Upper lobe of left lung (tissue), 6 donors: ENCODE measurements at places on chromosomes 16 and 17. TPM values are rescaled to one million over a fixed set of nuclear protein-coding genes. Genes with fewer than 3 reads are reported as not detected.

The EFNB3 gene
- total RNA-seq: 0.22 TPM

The TMEM235 gene
- not detected for total RNA-seq

The MIEN1 gene
- total RNA-seq: 51.7 TPM

The PRDM7 gene
- not detected for total RNA-seq

GRCh38 chr16:72785886-72786285, 262.0 kb downstream of the ZFHX3 start:
- DNase-seq: no peak

- peak; percentile 88 for DNase-seq
These were observed 9.1 kb downstream of the SLC22A31 start for GRCh38 chr16:89191033-89191900.

- peak; percentile 47 for DNase-seq
These were observed 133.1 kb downstream of the ANKRD11 start for GRCh38 chr16:89357055-89357816.

DNA sequence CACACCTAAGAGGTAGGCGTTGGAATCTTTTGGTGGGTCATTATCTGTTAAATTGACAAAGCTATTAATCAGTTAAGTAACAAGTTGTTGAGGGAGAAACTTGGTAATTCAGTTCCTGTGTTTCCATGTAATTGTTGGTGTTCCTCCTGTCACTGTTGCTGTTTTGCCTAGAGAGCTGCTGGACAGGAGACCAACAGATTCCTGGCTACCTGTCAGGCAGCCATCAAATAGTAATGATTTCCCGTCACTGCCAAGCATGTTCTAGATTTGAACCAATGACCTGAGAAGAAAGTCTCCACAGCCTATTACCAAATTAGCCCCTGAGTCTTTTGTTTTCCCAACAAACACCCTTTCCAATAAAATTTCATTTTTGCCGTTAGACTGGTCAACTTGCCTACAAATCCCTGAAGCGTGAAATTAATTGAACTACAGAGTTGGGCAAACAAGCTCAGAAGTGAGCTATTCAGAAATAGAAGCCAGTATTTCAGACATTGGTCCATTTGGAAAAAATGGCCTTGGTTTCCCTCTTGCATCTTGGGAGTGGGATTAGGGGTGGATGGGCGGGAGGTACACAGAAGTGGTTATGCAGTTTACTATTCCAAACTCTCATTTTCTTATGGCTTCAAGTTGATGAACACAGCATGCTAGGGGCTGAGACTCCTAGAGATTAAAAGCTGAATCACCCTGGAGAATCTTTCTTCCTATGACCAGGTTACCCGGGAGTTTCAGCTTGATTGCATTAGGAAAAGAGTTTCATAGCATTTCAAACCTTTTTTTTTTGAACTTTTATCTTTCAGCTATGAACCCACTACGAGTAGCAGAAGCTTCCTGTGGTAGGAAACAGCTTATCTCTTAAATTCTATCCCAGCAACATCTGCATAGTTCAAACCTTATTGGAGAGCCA, 262.8 kb upstream of the MAF start:
- no peak for DNase-seq

DNA sequence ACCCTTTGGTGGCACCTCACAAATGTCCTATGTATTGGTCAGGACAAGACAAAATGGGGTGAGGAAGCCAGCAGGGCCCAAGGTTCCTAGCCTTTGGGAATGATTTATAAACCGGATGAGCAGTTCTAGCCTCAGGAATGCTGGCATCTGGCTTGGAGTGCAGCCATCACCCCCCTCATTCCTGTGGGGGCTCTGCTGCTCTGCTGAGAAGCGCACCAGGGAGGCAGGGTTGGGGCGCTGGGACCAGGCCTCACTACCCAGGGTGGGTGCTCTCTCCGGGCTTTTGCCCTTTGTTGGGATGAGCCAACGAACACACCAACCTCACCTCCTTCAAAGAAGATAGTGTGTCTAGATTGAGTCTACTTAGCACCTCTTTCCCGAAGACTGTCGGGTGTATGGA, 39.2 kb downstream of the TMEM11 start:
- DNase-seq: no peak

DNA sequence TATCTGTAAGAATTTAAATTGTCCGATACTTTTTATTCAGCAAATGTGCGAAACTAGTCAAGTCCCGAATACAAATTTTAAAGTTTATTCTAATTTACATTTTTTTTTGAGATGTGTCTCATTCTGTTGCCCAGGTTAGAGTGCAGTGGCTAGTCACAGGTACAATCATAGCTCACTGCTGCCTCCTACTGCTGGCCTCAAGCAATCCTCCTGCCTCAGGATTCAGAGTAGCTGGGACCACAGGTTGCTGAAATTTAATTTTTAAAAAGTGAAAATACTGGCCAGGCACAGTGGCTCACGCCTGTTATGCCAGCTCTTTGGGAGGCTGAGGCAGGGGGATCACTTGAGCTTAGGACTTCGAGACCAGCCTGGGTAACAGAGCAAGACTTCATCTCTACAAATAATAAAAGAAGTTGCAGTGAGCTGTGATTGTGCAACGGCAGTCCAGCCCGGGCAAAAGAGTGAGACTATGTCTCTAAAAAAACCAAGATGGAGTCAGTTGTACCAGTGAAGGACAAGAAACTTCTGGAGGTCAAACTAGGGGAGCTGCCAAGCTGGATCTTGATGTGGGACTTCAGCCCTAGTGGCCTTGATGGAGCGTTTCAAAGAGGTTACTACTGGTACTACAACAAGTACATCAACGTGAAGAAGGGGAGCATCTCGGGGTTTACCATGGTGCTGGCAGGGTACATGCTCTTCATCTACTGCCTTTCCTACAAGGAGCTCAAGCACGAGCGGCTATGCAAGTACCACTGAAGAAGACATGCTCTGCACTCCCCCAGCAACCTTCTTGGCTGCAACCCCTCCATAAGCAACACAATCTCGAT, 5.6 kb downstream of the POLG2 start:
- peak; percentile 50 for DNase-seq

GRCh38 chr16:53457670-53458069, 23.4 kb downstream of the RBL2 start:
- DNase-seq: no peak

DNA sequence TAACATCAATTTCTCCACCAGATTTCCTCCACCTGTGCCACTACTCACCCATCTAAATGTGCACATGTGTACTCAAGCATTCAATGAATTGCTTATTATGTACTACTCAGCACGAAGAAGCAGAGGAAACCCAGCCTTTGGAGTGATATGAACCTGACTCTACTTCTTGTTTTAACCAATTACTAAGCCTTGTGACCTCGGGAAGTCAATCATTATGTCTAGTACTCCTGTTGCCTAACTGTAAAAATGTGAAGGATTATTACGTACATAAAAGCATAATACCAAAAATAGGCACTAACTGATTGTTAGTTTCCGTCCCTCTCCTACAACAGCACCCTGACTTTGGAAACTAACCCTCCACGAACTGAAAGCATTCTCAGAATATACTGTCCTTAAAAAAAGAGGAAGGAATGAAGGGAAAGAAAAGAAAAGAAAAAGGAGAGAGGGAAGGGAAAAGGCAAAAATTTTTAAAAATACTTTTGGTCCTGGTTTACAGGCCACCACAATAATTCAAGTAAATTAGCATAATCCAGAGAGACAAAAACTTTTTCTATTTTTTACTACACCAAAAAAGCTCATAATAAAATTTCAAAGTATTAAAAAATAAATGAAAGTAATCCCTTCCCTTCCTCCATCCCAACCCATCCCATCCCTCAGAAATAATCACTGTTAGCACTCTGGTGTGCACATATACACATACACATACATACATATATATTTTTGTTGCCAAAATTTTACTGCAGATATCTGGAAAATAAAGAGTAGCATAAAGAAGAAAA, 53.6 kb downstream of the KANSL1 start:
- DNase-seq: no peak

GRCh38 chr16:58503863-58504688, 4.1 kb downstream of the NDRG4 start:
- DNase-seq: no peak

DNA sequence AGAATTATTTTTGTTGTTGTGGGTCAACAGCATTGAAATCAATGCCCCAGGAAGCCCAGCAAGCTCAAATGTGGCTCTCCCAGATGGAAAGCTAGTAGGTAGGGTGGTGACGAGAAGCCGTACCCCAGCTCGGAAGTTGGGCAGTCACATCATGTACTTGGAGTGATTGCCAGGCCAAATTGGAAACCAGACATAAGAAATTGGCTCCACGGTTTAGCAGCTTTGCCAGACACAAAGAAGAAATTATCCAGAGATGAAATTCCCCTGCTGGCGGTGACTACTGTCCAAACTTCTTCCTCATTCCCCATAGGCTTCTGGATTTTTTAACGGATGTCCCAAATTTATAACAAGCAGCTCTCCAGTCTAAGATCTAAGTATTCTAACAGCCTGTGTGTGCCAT, 95.9 kb downstream of the OR1D5 start:
- DNase-seq: no peak

DNA sequence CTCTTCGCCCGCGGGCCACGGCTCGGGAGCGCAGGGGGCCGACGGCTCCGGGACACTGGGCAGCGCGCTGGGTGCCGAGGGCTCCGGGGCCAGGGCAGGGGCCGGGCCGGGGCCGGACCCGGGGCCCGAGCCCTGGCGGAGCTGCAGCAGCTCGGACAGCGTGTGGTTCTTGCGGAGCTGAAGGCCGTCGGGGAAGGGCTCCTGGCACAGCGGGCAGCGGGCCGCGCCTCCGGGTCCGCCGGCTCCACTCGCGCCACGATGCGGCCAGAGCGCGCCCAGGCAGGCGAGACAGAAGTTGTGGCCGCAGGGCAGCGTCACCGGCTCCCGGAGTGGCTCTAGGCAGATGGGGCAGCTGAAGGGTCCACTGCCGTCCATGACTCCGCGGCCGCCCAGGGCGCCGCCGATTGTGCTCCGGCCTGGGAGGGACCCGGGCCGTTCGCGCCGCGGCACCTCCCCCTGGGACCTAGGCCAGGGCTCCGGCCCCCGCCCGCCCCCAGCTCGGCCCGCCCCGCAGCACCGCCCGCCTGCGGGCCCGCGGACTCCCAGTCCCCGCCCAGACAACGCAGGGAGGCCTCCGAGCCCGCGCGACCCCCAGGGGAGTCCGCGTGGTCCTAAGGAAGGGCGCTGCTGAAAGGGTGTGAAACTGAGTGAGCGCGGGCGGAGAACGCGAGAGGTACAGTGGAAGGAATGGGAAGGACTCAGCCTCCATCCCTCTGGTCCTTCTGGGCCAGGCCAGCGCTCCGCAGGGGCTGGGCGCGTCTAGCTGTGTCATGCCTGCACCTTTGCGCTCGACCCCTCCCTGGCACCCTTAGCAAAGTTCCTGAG, at the start of gene TRIM47:
TRIM47 (minus strand) TSS at position 408 of the 825 bp plus-strand sequence; CDS start at position 375, 33 bp downstream.
- peak; percentile 52 for DNase-seq

DNA sequence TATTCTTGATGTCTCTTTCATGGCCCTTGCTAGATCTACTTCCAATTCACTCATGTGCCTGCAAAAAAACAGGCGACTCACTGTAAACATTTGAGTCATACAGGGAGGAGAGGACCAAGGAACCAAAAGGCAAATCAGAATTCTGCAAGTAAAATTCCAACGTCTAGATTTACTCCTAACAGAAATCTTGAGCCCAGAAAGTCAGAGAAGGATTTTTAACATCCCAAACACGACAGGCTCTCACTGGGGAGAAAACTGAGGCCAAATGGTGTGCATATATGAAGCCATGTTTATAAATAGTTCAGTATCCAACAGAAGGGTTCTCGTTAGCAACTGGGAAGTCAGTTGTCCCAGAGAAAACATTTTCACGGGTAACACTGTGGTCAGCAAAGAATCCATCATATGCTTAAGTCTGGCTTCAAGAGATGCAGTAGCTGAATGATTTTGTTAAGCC, 40.1 kb downstream of the LITAF start:
- no peak for DNase-seq

- DNase-seq: no peak
These were observed 93.8 kb downstream of the USP31 start for GRCh38 chr16:23055481-23055880.

DNA sequence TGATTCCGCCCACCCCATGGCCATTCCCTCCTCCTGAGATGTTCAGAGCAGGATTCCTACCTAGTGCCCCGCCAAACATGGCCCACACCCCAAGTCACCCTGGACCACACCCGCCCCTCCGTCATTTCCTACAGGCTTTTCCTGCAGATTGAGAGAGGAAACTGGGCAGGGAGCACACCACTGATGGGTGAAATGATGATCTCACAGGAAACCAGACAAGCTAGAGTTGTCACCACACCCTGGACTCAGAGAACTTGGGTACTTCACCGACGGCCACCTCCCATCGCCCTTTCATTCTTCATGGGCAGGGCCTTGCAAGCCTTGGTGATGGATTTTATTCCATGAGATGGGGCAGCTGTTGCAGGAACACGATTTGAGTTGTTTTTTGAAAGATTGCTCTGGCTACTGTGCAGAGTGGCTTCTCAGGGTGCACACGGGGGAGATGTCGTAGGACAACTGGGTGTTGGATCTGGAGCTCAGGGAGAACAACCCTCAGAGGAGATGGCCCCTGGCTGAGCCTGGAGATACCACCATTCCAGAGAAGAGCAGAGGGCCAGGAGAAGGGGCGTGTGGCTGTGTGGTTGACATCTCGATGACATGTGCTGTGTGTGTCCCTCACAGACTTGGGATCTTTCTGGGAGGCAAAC, 7.4 kb upstream of the B9D1 start:
- no peak for DNase-seq

DNA sequence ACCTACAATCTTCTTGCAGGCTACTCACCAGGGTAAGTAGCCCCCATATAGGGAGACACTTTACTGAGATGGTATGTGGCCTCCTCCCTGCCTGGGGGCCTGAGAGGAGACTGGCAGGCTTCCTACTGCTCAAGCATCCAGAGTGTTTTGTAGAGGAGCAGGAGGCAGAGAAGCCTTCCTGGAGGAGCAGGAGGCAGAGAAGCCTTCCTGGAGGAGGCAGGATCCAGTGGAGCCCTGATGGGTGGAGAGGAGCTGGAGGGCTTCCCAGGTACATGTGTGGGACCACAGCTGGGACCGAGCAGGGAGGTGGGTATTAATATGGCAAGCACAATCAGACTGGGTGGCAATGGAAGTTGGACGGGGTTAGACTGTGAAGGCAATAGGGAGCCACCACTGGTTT, 2.1 kb upstream of the ADGRG5 start:
- DNase-seq: no peak

GRCh38 chr16:21646091-21646490, 6.3 kb downstream of the IGSF6 start:
- DNase-seq: no peak

DNA sequence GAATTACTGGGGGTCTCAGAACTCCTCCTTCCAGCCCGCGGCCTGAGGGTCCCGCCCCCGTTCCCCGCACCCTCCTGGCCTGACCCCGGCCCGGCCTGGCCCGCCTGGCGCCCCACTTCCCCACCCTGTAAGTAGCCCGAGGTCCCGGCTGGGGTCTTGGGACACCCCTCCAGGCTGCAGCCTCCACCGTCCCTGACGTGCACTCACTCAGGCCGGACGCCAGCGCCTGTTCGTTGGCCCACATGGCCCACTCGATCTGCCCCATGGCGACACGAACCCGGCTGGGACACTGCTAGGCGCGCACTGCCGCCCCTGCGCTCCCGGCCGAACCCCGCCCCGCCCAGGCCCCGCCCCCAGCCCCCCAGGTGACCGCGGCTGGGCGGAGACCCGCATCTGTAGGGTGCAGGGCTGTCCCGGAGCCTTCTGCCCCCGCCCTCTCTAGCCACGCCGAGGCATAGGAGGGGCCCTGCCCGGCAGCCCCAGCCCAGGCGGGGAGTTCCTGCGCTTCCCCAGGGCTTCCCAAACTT, at the start of gene CYBA:
CYBA (minus strand) TSS at position 305 of the 527 bp plus-strand sequence; CDS start at position 265, 40 bp downstream.
- peak; percentile 91 for DNase-seq
